Activated T-helper 9 cell treated with anti-CD3 and anti-CD28 coated beads, Interleukin-2, amount 50 U/mL, for 16 hours (primary cell): ENCODE measurements at places on chromosomes 13 and 19.

DNA sequence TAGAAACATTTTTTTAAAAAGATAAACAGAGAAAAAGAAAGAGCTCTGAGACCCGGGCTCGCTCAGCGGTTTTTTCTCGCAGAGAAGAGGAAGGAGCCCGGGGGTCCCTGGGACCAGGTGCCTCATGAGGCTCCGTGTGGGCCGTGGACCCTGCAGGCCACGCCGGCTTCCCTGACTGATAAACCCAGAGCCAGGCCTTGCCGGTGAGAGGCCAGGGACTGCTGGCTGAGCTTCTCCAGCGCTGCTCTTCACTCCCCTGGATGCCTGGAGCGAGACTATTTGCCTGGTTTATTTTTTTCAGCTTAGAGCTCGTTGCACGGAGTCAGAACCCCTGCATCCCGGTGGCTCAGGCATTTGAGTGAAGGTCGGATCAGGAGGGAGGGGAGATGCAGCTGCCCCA is 53.4 kb upstream of the F7 start:
- no peak for DNase-seq

GRCh38 chr13:60329221-60329923 is 67.6 kb upstream of the TDRD3 start:
- DNase-seq, result no peak

GRCh38 chr13:93293710-93294109 is 67.1 kb downstream of the GPC6 start:
- no peak for DNase-seq

DNA sequence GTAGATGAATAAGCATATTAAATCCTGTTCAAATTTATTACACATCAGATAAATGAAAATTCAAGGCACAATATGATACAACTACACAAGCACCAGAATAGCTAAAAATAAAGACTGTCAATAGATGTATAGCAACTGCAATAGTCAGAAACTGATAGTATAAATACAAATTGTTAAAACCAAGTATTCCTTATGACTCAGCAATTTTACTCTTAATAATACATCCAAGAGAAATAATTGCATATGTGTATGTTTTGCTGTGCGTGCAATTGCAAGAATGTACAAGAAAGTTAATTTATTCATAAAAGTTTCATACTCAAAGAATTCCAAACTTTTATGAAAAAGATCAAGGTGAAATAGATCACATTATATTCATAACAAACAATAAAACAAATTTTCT is 1338.1 kb downstream of the OLFM4 start:
- DNase-seq, result no peak

DNA sequence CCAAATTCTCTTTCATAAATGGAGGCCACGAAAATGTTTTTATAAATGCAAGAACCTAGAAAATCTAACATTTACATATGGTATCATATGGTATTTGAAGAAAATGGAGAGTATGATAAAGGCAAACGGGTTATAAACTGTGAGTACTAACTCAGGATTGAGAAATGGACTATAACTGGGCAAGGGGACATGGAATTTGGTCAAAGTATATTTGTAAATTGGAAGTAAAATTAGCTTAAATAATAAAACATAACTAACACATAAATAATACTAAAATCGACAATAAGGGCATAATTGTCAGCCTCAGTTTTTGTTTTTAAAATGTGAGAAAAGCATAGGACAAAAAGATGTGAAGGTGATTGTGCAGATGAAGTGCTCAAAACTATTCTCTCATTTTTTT is 1516.3 kb upstream of the MIR17HG start:
- no peak for DNase-seq
